Effector CD4-positive, alpha-beta T cell (primary cell): ENCODE measurements at places on chromosomes 2 and 18.
A peak's percentile ranks its signal among the peaks of the same experiment; 100 is the strongest.

DNA sequence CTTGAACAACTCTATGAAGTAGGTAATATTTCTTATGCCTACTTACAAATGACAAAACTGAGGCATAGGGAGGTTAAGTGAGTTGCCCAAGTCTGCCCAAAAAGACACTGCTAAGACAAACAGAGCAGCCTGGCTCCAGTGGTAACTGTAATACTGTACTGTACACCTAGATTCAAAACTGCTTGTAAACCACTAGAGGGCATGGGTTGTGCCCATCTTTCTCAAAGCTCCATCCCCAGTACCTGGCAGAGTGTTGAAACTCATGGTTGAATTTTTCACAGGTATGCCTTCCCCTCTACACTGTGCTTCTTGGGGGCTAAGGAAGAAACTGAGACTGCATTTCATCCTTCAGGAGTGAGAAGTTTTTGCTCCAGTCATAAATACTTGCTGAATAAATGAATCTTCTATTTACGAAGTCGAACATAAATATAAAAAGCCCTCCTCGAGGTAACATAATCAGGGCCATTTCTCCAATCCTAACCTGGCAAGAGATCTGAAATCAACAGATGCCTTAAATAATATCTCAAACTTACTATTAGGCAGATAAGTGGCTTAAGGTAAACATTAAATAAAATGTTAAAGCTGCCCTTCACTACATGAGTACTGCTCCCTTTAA, 2.0 kb downstream of the PPP4R1 start:
- peak; percentile 4 for DNase-seq

- no peak for DNase-seq
Observed at GRCh38 chr2:105877945-105878344, 133.2 kb downstream of the NCK2 start.

- DNase-seq, result no peak
Observed at GRCh38 chr2:168819050-168819715, 16.7 kb downstream of the NOSTRIN start.

- DNase-seq, result peak; percentile 26
Observed at GRCh38 chr18:3453540-3454364, 3.8 kb downstream of the TGIF1 start.
